HTR-8/SVneo (cell line): ENCODE measurements at places on chromosomes 1 and 21.

DNA sequence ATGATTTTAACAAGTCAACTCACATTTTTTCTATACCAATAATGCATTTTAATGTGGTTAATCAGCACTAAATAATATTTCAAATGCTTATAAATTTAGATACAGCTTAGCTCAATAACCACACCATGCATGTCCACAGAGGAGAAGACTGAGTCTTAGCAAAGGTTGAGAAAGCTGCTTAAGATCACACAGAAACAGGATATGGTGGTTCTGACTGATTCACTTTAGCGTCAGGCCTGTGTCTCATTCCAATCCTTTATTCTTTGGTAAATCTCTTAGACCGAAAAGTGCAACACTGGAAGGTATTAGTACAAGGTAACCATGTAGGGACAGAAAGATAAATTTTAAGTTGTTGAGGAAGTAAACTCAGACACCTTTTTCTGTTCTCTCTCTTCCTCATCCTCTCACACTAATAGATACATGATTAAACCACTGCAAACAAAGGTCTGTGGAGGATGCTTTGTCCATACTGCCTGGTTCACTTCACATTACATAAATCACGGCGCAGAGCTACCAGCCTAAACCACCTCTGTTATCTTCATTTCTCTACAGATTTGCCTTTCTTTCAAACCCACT is 139.0 kb downstream of the DPYD start:
- no peak for DNase-seq

GRCh38 chr1:171221665-171222591 is 26.4 kb upstream of the FMO1 start:
- DNase-seq, result no peak

DNA sequence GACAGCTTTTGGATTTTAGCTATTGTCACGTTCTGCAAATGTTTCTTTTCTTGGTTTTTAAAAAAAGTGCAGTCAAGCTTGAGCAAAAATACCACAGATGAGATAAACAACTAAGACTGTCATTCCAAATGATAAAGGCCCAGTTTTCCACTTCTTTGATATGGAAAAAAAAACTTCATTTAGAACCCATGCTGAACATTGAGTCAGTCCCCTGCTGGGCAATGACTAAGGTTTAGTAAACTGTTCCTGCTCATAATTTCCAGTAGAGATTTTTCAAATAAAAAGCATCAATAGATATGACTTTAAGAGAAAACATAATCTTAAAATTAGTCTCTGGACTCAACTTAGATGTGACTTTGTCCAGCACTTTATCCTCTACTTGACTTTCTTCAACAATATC is 167.9 kb upstream of the C8B start:
- no peak for DNase-seq

DNA sequence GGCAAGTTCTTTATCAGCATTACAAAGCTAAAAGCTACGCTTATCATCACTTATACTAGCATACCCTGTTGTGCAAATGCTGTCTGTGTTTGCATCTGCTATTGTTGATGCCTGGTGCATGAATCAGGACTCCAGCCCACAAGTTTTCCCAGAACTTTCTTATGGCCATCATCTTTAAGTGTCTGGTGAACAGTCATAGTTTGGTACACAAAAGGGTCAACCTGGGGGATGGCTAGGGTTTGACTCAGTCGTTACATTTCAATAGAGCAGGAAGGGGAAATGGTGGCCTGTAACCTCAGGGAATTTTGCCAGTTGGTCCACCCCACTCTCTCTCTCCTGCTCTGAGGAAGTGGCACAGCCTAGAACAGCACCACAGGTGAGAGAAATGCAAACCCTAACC is 35.4 kb downstream of the SELL start:
- DNase-seq, result no peak

DNA sequence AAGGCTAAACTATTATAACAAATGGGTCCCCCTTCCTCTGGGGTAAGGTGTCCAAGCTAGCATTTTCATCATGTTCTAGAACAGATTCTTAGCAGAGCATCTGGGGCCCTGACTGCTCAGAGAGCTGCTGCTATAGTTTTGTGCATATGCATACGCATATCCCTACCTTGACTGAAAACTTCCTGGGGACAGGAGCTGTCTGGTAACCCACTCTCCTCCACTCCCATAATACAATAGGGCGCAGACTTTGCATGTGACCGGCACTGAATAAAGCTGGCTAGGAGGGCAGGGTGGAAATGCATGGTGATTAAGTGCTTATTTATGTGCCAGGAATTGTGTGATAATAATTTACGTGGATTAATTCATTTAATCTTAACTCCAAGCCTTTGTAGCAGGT is 11.6 kb downstream of the TRAF5 start:
- no peak for DNase-seq

GRCh38 chr1:32554288-32554687 is 15.1 kb downstream of the ZBTB8A start:
- DNase-seq, result no peak

DNA sequence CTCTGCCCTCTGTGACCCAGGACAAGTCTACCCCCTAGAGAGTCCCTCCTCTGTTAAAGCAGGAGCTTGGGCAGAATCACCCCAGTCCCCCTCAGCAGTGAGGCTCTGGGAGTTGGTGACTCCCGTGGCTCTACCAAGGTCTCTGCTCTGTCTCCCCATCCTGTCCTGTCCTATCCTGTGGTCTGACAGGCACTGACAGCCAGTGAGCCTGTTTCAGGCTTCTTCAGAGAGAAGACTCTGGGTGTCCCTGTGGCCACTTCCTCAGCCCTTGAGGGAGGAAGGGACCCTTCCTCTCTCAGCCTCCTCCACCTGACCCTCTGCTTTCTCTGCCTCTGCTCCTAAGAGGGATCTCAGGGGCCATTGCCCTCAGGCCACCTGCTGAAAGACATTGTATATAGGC is 148.7 kb downstream of the FCRL5 start:
- DNase-seq, result no peak

DNA sequence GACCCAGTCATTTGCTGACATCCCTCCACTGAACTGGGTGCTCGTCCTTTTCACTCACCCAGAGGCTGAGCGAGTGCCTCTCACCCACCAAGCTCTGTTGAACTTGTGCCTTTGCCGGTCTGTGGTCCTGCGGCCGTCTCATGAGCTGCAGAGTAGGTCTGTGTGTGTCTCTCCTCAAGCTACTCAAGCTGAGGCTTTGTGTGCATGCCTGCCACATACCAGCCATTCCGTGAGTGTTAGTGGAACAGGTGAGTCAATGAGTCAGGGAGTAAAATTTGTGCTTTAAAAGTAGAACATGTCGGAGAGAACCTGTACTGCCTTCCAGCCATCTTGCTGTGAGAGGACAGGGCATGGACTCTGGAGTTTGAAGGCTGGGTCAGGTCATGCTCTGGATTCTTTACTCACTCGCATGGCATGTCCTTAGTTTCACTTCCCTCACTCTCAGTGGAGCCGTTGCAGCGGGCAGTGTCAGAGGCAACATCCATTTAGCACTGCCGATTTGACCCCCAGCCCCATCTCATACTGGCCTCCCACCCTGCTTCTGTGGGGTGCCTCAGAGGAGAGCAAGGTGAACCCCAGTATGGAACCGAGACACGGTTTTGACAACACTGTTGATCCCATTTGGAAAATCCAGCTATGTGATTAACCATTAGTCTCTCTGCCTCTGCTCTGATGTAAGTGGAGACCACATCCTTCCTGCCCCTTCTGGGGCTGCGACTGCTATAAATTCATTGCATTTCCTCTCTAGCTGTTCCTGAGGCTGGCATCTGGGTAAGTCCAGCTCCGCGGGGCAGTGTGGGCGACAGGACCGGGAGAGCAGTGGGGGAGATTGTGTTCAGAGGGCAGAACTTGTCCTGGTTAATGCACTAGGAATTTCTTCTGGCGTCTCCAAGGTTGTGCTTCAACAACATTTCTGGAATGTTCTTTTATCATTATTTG is at the start of gene NLRP3:
Gene NLRP3, plus strand, starts transcription at position 751 of the 939 bp plus-strand sequence. CDS start 2,628 bp downstream, outside the sequence.
- DNase-seq, result peak; percentile 74

DNA sequence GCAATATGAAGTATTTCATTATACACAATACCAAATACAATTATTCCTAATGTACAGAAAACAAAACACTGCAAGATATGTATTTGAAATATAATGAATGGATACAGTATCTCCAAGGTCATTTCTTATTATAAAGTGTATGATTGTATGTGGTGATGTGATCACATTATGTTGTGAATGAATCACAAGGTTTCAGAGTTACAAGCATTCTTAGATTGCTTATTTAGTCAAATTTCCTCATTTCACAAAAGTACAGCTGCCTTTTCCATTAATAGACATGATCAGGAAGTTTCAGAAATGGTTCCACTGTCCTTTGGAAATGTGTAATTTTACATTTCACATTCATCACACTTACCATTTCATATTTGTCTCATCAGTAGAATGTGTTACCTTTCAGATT is 28.3 kb upstream of the NEK7 start:
- no peak for DNase-seq

DNA sequence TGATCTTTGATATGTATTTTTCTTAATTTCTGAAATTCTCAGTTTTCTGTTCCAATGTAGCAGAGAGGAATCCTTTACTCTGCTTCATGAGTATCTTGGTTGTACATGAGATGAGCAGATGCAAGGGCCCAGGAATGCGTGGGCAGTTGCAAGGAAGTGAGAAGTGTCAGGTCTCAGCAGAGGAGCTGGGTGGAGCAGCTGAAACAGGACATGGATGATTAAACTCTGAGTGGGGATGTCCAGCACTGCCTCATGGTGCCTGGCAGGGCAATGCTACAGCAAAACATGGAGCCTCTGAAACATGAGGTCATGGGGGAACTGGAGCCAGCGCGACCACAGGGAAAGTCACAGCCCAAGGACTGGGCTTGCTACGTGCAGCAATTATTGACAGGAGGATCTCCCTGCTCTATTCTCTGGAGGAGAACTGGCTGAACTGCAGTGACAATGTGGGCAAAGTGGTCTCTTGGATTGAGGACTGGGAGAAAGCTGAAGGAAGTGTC is 48.4 kb downstream of the COLGALT2 start:
- peak; percentile 61 for DNase-seq

DNA sequence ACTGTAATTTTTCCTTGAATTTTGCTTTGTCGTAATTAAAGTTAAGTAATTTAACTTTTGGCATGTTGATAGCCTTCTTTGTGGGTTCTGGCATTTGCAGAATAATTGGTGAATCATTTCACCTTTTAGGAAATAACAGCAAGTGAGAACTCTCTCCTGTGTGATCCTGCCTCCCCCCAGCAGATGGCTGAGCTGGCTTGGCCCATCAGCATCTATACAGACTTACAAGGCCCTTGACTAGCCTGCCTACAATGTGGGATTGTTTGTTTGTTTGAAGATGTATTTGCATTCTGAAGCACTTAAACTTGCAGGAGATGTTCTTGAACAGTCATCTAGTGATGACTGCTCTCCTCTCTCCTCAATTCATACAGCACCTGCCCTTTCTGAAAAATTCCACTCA is 55.9 kb downstream of the MACO1 start:
- no peak for DNase-seq

DNA sequence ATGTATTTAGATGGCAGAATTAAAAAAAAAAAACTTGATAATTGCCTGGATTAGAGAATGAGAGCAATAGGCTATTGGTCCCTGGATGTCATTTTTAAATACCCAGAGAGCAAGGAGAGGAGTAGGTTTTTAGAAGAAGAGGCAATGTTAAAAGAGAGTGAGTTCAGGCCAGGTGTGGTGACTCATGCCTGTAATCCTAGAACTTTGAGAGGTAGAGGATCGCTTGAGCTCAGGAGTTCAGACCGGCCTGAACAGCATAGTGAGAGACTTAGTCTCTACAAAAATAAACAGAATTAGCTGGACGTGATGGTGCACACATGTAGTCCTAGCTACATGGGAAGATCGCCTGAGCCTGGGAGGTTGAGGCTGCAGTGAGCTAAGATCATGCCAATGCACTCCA is 15.9 kb upstream of the MUTYH start:
- no peak for DNase-seq

GRCh38 chr21:34540206-34540605 is 28.2 kb upstream of the KCNE1 start:
- DNase-seq, result no peak

- DNase-seq, result no peak
These were observed 33.6 kb upstream of the CTSK start for GRCh38 chr1:150841626-150842025.

DNA sequence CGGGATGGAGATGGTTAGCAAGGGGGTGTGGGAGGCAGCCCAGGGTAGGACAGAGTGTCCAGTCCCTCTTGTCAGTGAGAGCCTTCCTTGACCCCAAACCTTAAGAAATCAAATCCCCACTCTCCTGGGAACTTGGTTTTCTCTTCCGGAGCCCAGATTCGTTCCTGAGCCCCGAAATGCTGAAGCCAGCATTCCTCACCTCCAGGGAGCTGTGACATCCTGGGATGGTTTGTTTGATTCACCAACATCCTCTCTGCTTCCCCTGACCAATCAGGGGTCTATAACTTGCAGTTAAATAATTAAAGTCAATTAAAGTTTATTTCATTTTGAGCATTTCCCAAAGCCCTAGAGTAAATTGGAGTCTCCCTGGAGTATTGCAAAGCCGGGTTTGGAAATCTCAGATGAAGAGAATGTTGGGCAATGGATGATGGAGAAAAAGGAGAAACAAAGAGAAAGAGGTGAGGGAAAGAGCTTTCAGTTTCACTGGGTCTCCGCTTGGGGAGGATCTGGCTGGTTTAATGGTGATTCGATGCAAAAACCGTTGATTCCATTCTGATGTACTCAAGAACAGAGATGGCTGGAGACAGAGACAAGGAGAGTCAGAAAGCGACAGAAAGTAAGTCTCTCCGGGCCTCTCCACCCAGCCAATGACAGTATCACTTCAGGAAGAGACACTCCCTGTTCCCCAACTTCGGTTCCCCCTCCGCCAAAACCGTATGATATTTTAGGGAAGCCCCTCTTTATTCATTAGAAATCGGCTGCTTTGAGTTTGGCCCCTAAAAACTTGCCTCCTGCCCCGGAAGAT is 12.8 kb upstream of the ALX3 start:
- DNase-seq, result no peak

GRCh38 chr1:25795211-25795610 is 4.8 kb upstream of the SELENON start:
- DNase-seq, result no peak

DNA sequence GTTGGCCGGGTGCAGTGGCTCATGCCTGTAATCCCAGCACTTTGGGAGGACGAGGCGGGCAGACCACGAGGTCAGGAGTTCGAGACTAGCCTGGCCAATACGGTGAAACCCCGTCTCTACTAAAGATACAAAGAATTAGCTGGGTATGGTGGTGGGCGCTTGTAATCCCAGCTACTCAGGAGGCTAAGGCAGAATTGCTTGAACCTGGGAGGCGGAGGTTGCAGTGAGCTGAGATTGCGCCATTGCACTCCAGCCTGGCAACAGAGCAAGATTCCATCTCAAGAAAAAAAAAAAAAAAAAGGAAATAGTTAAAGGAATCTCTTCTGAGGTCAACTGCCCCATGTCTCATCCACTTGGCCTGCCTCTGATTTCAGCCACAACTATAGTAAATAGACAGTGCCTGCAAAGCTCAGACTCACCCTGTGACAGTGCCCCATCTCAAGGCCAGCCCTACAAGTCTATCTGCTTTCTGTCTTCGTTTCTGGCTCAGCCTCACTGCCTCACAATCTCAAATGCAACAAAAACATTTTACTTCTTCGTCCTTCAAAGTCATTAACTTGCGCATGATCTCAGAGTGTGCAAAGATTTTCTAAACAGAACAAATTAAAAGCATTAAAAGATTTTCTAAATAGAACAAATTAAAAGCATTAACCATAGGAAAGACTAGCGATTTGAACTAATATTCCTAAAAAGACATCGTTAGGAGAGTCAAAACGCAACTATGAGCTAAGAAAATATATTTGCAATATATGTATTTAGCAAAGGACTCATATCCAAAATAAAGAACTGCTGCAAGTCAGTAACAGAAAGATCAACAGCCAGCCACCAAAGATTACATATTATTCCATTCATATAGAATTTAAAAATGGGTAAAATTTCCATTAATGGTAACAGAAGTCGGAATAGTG is 65.0 kb upstream of the PRDX6 start:
- DNase-seq, result peak; percentile 35

GRCh38 chr1:151943591-151943990 is 34.3 kb upstream of the THEM4 start:
- no peak for DNase-seq
